ENCODE measurements at places on chromosomes 1 and 21.

GRCh38 chr1:17729909-17730308, 25.2 kb upstream of the ACTL8 start:
- DNase-seq, result no peak

DNA sequence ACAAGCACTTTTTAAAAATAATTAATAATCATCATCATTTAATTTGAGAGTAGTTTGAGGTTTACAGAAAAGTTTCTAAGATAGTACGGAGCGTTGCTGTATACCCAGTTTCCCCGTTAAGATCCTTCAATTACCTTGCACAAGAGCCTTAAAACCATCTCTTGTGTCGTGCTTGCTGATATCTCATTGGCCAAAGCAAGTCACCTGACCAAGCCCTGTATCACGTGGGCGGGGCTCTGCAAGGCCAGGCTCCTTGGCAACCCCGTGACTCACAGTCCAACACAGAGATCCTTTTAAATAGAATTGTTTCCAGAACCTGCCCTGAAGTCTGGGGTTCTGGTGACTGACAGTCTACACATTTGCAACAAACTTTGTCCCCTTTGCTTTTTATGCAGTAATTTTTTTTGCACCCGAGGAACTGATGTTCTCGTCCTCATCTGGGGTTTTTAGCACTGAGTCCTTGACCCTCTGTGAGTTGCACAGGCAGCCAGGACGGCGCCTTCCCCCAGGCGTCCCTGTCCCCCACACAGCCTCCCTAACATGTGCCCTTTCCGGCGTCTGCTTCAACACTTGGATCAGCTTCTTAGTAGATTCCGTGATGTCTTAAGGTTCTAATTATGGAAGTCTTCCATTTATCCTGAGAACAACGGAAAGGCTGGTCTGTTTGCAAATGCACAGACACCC, 183.3 kb upstream of the TMEM51 start:
- DNase-seq, result no peak

GRCh38 chr21:24935991-24936390, 671.3 kb downstream of the MRPL39 start:
- DNase-seq, result no peak

DNA sequence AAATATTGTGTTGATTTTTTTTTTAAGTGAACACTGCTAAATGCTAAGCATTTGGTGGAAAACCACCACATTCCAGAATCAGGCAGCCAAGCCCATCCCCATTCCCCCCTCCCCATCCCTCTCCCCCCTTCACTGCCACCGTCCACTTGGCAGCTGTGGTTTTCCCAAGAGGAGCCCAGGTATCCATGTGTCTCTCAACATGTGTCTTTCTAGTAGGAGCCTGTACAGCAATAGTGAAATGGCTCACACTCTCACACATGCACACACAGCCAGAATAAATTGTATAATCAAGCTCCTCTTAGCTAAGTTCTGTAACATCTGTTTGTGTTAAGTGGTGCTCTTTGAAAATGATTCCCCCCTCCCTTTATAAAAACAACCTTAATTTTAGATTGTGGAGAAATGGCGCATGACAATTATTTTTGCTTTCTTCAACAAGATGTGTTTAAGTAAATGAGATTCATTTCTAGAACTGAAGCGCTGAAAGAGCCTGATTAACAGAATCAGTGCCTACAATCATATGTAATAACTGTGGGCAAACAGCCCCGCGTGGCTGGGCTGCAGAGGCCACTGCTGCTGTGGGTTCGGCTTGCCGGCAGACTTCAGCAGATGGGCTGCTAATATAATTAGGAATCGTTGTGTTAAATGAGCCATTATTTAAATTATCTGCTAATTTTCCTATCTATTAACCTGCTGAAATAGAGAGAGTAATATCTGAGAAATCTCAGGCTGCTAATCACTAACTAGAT, 43.3 kb downstream of the BACE2 start:
- DNase-seq, result no peak

DNA sequence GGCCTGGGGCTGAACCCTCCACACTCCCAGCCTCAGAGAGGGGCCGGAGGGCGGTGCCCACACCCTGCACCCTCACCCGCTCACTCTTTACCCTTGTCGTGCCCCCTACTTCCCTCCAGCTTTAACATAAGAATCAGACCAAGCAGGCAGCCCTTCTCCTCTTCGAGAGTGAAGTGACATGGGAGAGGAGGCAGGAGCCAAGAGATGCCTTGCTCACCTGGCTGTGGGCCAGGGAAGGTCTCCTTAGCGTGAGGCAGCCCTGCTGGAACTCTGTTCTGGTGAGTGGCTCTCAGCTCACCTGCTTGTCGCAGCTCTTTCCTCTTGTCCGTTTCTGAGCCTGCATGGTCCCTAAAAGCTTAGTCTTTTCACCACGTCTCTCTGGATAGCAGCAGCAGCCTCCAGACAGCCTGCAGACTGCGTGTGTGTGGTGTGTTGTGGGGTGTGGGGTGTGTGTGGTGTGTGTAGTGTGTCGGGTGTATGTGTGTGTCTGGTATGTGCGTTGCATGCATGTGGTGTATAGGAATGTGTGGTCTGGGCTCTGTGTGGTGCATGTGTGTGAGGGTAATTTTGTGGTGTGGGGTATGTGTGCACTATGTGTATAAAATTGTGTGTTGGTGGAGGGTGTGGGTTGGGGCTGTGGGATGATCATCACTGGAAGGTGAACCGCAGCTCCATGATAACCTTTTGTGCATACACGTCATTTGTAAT, 86.7 kb downstream of the CCDC185 start:
- no peak for DNase-seq

DNA sequence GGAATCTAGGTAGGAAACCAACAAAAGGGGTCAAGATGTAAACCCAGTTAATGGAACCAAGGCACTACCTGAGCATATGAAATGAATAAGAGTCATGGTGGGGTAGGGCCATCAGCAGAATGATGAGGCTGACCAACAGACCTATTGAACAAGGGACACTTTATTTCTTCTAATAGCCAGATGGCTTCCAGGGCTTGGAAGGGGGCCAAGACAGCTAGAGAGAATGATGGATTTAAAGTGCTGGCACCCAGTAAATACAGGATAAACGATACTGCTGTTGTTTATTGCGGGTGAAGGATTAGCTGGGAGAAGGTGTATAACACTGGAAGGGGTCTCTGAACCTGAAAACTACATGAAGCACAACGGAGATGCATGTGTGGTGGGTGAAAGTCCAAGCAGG, 15.6 kb downstream of the DDAH1 start:
- DNase-seq, result no peak

DNA sequence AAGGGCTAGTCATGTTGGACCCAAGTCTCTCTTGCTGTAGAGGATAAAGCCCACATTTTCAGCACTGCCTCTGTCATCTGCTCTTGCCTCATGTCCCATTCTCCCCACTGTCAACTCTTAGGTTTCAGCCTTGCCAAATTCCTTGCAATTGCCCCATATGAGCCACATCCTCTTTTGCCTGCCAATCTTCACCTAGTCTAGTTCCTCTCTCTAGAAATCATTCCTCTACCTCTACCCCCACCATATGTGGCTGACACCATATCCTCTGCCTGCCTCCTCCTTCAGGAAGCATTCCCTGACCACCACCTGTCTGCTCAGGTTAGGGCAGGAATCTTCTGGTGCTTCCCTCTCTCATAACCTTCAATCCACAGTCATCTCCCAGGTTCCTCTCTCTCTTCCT, 38.2 kb downstream of the SLC9A1 start:
- no peak for DNase-seq

- DNase-seq, result no peak
Measured at GRCh38 chr1:32706491-32706890, 3.9 kb upstream of the SYNC start.
